ENCODE measurements at places on chromosomes 16 and 17. TPM values are rescaled to one million over a fixed set of nuclear protein-coding genes. Genes with fewer than 3 reads are reported as not detected.

Gene PRKCB
- 12.1 TPM for total RNA-seq

DNA sequence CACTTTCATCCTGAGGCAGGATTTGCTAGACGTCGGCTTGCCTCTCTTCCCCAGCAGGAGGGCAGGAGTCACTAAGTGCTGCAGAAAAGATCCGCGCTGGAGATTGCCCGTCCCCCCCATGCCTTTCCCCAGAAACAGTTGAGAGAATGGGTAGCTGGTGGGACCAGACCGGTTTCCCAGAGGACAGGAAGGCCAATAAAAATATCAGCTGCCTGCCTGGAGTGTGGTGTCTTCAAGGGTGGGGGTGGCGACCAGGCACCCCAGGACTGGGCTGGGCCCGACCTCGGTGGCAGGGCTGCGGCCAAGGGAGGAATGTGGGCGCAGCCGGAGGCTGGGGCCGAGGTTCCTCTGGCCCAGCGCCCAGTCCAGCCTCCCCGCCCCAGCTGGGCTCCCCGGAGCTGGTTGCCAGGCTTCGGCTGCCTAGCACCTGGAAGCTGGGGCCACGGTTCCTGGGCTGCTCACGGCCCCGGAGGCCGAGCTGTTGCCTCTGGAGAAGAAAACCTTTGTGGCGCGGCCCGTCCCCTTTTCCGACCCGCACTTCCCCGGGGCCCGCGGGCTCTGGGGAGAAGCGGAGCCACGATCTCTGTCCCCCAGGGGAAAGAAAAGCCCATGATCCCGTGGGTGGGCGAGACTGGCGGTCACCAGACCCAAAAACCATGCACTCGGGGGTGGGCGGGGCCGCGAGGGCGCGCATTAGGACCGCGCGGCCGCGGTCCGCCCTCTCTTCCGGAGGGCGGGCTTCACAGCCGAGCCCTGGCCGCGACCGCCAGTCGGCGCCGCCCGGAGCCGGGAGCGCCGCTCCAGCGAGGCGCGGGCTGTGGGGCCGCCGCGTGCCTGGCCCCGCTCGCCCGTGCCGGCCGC lies at the start of gene TRAF4:
TSS of gene TRAF4 (plus strand) at position 769 of the 861 bp plus-strand sequence. CDS start 102 bp downstream, outside the sequence.
- H3K36me3 ChIP-seq, result peaks cover 21% of the 10 kb centered on the region
- peak; percentile 87 for DNase-seq
- peaks cover 30% of the 10 kb centered on the region for H3K4me1 ChIP-seq
- peak within 1 kb of the TSS; percentile 99 for H3K27ac ChIP-seq
- peak within 1 kb of the TSS; percentile 99 for H3K4me3 ChIP-seq

DNA sequence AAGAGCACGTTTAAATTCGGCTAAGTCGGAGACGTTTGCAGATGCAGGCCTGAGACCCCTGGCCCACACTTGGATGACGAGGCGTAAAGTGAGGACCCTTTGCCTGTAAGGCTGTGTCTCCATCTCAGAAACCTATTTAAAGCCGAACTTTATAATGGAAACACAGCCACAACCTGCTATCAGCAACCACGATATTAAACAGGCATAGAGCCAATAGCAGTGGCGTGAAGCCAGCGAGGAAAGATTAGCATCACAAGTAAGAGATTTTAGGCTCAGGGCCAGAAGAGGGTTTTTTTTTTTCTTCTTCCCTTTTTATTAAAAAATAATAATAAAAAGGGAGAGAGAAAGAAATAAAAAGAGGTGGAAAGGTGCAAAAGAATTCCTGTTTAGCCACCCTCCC lies 111.3 kb upstream of the NOL11 start:
- H3K4me1 ChIP-seq, result no peaks in the 10 kb centered on the region
- no peak for DNase-seq
- H3K27me3 ChIP-seq, result no peaks in the 10 kb centered on the region
- no peak overlapping the region for H3K4me3 ChIP-seq
- H3K36me3 ChIP-seq, result no peaks in the 10 kb centered on the region
- no peak overlapping the region for H3K27ac ChIP-seq

Gene BPTF
- total RNA-seq, result 228 TPM

- peak; percentile 49 for DNase-seq
- H3K27ac ChIP-seq, result peak overlapping the region; percentile 96
- peak overlapping the region; percentile 96 for H3K4me3 ChIP-seq
- peaks cover 3% of the 10 kb centered on the region for H3K4me1 ChIP-seq
These were observed 537 bp downstream of the CNOT1 start for GRCh38 chr16:58628845-58629732.

Gene HSD17B1
- total RNA-seq, result 0.88 TPM

- H3K27ac ChIP-seq, result no peak overlapping the region
- H3K4me1 ChIP-seq, result no peaks in the 10 kb centered on the region
These were observed 1.8 kb upstream of the CISD3 start for GRCh38 chr17:38728290-38728831.

Gene MT1E
- total RNA-seq, result 3.5 TPM

Gene MYCBPAP
- total RNA-seq, result 1.7 TPM

GRCh38 chr17:20266806-20267458 lies 200.4 kb downstream of the LGALS9B start:
- peaks cover 2% of the 10 kb centered on the region for H3K36me3 ChIP-seq
- H3K4me1 ChIP-seq, result peaks cover 2% of the 10 kb centered on the region
- no peak overlapping the region for H3K27ac ChIP-seq

DNA sequence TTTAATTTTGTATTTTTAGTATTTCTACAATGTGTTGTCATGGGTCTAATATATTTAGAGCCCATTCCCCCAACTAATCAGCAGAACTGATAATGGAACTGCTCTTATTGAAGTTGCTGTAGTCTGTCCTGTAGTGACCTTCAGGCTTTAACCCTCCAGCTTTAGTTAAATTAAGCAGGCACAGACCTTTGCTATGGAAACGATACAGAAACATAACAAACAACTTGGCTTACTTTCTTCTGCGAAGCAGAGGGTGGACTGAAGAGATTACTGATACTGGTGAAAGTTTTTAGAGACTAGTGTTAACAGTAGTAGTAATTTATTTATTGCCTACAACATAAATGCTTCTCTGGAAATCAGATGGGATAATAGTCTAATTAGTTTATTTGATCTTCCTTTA lies 61.4 kb downstream of the NFATC3 start:
- H3K4me3 ChIP-seq, result no peak overlapping the region
- no peaks in the 10 kb centered on the region for H3K27me3 ChIP-seq
- no peaks in the 10 kb centered on the region for H3K36me3 ChIP-seq
- DNase-seq, result no peak
- no peaks in the 10 kb centered on the region for H3K4me1 ChIP-seq

DNA sequence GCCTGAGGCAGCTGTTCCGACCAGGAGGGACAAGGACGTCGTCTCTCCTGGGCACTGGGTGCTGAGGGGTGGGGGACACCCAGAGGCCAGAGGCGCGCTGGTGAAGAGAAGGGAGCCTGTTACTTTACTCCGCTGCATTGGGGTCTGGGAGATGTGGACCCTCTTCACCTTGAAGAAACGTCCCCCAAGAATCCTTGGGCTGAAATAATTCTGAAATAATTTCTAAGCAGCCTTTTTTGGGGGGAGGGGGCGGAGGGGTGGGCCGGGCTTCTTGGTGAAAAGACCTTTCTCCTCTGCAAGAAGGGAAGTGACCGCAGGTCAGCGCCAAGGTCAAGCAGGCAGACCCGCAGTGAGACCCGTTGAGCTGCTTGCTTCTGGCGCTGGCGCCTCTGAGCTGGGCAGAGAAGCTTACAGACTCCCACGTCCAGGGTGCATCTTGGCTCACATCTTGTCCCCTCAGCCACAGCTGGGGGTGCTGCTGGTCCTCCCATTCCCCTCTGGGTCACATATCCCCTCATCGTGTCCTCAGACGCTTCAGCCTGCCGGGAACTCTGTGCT lies 1.1 kb downstream of the SYT17 start:
- peak overlapping the region; percentile 62 for H3K4me3 ChIP-seq
- peaks cover 16% of the 10 kb centered on the region for H3K27me3 ChIP-seq
- peaks cover 2% of the 10 kb centered on the region for H3K4me1 ChIP-seq
- DNase-seq, result no peak
- no peak overlapping the region for H3K27ac ChIP-seq

Gene TNFRSF17
- total RNA-seq, result not detected

- H3K4me1 ChIP-seq, result peaks cover 24% of the 10 kb centered on the region
- no peak for DNase-seq
- no peaks in the 10 kb centered on the region for H3K36me3 ChIP-seq
- H3K27ac ChIP-seq, result no peak overlapping the region
- H3K4me3 ChIP-seq, result no peak overlapping the region
These were observed 10.8 kb upstream of the TPPP3 start for GRCh38 chr16:67403976-67404555.

DNA sequence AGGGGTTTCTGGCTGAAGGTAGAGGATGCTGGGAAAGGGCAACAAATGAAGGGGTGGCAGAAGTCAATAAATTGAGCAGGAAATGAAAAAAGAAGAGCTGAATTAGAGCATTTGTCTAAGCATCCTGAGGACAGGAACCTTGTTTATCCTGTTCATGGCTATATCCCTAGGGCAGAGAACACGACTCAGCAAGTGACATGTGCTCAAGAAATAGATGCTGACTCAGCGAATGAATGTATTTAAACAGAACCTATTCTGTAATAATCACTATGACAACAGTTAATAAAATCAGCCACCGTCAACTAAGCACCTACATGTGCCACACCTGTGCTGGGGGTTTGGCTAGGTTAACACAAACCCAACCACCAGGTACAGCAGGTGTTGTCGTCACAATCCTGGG lies 80.3 kb downstream of the CDK5R1 start:
- H3K4me1 ChIP-seq, result 0 out of 2 replicates have a peak, but pooled peaks cover 3% of the 10 kb centered on the region
- no peaks in the 10 kb centered on the region for H3K36me3 ChIP-seq
- no peak overlapping the region for H3K4me3 ChIP-seq
- no peak overlapping the region for H3K27ac ChIP-seq
- no peaks in the 10 kb centered on the region for H3K27me3 ChIP-seq

DNA sequence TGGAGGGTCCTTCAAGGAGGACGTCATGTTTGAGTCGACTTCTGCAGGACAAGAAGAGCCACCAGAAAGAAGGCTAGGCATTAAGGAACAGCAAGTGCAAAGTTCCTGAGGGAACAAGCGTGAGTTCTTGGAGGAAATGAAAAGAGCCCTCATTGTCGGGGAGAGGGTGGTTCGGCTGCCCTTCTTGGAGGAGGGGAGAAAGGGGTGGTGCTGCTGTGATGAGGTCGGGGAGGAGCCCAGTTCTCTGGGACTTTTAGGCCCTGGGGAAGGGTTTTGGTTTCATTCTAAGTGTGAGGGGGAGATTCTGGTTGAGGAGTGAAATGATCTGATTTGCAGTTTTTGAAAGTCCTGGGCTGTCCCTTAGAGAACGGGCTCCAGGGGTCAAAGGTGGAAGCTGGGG lies 4.1 kb downstream of the BICDL2 start:
- H3K27me3 ChIP-seq, result 0 out of 2 replicates have a peak, but pooled peaks cover 3% of the 10 kb centered on the region
- no peaks in the 10 kb centered on the region for H3K36me3 ChIP-seq
- no peak for DNase-seq
- H3K4me1 ChIP-seq, result peaks cover 6% of the 10 kb centered on the region
- no peak overlapping the region for H3K27ac ChIP-seq

GRCh38 chr16:83779886-83780285 lies 27.9 kb upstream of the HSBP1 start:
- H3K4me3 ChIP-seq, result no peak overlapping the region
- no peaks in the 10 kb centered on the region for H3K36me3 ChIP-seq
- H3K4me1 ChIP-seq, result peaks cover 2% of the 10 kb centered on the region
- no peaks in the 10 kb centered on the region for H3K27me3 ChIP-seq
- H3K27ac ChIP-seq, result no peak overlapping the region

Gene SHISA9
- total RNA-seq, result 39.8 TPM

- H3K27me3 ChIP-seq, result no peaks in the 10 kb centered on the region
- H3K4me1 ChIP-seq, result no peaks in the 10 kb centered on the region
- DNase-seq, result peak; percentile 39
- no peaks in the 10 kb centered on the region for H3K36me3 ChIP-seq
- H3K27ac ChIP-seq, result no peak overlapping the region
These were observed 33.0 kb downstream of the PITPNM3 start for GRCh38 chr17:6523330-6523729.

GRCh38 chr17:15266325-15267125 lies 1.4 kb upstream of the PMP22 start:
- no peaks in the 10 kb centered on the region for H3K36me3 ChIP-seq
- peaks cover 21% of the 10 kb centered on the region for H3K27me3 ChIP-seq
- no peak overlapping the region for H3K4me3 ChIP-seq
- H3K27ac ChIP-seq, result no peak overlapping the region

Gene ZNF423
- 52.3 TPM for total RNA-seq

- H3K4me1 ChIP-seq, result peaks cover 50% of the 10 kb centered on the region
- no peaks in the 10 kb centered on the region for H3K27me3 ChIP-seq
- H3K36me3 ChIP-seq, result no peaks in the 10 kb centered on the region
- H3K27ac ChIP-seq, result no peak overlapping the region
- no peak overlapping the region for H3K4me3 ChIP-seq
These were observed 9.4 kb downstream of the THRA start for GRCh38 chr17:40072040-40072734.

Gene FBXO31
- total RNA-seq, result 21.6 TPM

DNA sequence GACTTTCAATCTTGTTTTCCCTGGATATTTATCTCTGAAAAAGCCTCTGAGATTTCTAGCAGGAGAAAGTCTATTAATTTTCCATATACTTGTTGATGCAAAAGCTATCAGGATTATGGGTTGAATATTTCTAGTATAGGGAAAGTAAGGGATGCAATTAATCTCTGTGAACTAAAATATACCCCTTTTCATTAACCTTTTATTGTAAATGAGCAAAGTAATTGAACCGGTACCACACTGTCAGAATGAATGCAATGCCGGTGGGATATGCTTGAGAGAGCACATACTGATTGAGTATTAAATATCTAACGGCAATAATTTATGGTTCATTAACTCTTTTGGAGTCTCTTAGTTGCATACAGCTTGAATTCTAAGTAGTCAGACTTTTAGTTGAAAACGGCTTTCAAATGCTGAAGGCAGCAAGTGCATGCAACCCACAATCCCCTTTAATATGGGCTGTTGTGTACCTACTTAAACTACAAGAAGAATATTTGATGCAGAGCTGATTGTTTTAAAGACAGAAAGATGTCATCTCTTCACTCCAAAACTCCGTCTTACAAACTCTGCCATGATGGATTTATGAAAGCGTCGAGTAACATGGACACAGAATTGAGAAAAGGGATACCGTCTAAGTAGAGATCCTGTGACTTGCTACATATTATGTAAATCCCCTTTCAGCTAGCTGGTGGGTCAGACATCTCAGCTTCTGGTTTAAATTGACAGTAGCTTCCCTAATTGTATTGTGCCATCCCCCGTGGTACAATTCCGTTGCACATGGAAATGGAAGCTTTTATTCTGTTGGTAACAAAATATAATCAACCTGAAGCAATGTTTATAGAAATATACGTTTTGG lies 141.3 kb upstream of the CDH8 start:
- no peak overlapping the region for H3K27ac ChIP-seq
- H3K4me3 ChIP-seq, result no peak overlapping the region
- H3K27me3 ChIP-seq, result no peaks in the 10 kb centered on the region
- no peaks in the 10 kb centered on the region for H3K36me3 ChIP-seq
- no peak for DNase-seq
- H3K4me1 ChIP-seq, result no peaks in the 10 kb centered on the region
